Stimulated activated CD8-positive, alpha-beta memory T cell treated with anti-CD3 and anti-CD28 coated beads, Interleukin-15, amount 100 ng/mL, for 24 hours (primary cell): ENCODE measurements at places on chromosomes 2 and 18.

DNA sequence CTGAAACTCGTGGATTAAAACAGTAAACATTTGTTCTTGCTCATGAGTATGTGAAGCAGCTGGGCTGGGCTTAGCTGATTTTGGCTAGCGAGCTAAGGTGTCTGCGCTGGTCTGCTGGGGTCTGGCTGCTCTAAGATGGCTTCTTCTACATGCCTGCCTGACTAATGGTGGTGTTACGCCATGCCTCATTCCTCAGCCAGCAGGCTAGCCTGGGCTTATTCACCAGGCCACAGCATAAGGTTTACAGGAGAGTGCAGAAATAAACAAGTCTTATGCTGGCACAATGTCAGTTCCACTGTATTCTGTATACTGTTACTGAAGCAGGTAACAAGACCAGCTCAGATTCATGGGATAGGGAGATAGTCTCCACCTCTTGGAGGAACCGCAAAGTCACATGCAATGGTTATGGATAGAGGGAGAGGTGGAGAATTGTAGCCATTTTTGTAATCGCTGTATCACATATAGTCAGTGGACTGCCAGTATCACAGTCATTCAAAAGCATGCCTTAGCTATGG, 80.0 kb downstream of the RHBDD1 start:
- no peak for DNase-seq

GRCh38 chr2:119360423-119360966, 6.1 kb downstream of the C2orf76 start:
- no peak for DNase-seq

DNA sequence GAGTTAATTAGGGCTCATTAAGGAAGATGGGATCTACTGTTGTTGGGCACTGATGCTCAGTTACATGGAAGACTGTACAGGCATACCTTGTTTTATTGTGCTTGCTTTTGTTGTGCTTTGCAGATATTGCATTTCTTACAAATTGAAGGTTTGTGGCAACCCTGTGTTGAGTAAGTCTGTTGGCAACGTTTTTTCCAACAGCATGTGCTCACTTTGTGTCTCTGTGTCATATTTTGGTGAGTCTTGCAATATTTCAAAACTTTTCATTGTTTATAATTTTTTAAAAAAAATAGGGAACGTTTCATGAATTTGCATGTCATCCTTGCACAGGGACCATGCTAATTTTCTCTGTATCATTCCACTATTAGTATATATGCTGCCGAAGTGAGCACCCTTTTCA, 15.6 kb downstream of the PHLPP1 start:
- no peak for DNase-seq

GRCh38 chr2:65660340-65660739, 227.9 kb upstream of the SPRED2 start:
- DNase-seq = no peak

DNA sequence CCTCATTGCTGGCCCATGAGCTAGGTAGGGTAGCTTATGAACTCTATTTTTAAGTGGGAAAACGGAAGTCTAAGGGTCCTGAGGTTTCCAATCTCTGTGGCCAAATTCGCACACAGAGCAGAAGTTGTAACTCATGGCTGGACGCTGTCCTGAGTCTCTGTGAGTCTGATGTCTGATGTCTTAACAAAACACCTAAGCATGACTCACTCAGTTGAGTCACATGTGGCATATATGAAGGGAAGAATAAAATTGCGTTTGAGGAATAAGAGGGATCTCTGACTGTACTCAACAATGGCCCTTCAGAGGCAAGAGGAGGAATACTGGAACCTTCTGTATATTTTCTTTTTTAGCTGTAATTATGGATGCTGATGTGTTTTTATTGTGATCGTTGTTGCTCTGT, 569.7 kb downstream of the RIT2 start:
- no peak for DNase-seq

DNA sequence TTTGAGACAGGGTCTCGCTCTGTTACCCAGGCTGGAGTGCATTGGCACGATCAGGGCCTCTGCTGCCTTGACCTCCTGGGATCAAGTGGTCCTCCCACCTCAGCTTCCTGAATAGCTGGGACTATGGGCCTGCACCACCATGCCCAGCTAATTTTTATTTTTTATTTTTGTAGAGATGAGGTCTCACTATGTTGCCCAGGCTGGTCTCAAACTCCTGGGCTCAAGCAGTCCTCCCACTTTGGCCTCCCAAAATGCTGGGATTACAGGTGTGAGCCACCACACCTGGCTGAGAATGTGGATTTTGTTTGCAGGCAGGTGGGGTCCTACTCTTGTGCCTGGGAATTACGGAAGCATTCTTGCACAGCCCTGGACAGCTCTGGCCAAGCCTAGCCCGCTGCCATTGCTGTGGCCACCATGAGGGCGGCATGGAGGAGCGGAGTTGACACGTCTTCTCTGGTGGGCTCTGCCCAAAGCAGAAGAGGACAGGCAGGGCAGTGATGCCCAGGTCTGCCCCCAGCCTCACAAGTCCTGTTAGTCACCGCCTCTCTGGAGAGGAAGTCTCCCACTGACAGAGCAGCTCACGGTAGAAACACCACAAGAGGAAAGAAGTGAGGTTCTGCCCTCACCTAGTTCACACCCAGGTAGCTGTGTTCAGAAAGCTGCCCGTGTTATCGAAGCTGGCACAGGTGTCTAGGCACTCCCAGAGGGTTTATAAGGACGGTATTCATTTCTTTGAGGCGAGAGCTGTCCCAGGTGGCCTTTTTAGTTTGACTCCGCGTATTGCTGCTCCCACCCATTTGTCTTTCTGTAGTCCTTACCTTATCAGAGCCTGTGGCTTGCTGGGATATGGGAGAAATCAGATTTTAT, 46.2 kb downstream of the ARMC9 start:
- no peak for DNase-seq

- DNase-seq = no peak
These were observed at the start of gene CCDC178 for GRCh38 chr18:33440060-33441043. Gene CCDC178, minus strand, starts transcription at chr18:33440721. Its CDS starts 28,633 bp downstream, at chr18:33412088.

GRCh38 chr2:20930928-20931327, 108.0 kb upstream of the LDAH start:
- DNase-seq = no peak

- no peak for DNase-seq
These were observed 8.0 kb downstream of the COPS9 start for GRCh38 chr2:240127911-240128607.

GRCh38 chr2:29219374-29219773, 104.2 kb downstream of the CLIP4 start:
- no peak for DNase-seq

GRCh38 chr18:46211816-46212215, 107.6 kb downstream of the HAUS1 start:
- no peak for DNase-seq

- no peak for DNase-seq
These were observed 58.7 kb downstream of the ZNF516 start for GRCh38 chr18:76436342-76436741.

DNA sequence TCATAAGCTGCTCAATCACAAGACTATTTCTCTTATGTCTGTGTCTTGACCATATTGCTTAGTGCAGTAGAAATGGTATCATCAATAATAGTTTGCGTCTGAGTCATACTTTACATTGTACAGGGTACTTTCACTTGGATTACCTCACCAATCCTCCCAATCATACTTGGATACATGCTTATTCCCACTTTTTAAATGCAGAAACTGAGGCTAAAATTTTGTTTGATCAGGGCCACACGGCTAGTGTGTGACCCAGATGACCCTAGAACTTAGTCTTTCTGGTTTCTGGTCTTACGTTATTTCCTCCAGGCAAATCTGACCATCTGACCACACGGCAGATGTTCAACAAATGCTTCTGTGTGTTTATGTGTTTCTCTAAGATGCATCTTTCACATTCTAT, 23.8 kb upstream of the CCL20 start:
- no peak for DNase-seq

DNA sequence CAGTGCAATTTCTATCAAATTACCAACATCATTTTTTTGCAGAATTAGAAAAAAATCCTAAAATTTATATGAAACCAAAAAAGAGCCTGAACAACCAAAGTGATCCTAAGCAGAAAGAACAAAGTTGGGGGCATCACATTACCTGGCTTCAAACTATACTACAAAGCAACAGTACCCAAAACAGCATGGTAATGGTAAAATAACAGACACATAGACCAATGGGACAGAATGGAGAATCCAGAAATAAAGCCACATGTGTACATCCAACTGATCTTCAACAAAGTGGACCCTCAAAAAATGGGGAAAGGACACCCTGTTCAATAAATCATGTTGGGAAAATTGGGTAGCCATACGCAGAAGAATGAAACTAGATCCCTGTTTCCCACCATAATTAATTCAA, 245.7 kb upstream of the CTAGE1 start:
- DNase-seq = no peak

DNA sequence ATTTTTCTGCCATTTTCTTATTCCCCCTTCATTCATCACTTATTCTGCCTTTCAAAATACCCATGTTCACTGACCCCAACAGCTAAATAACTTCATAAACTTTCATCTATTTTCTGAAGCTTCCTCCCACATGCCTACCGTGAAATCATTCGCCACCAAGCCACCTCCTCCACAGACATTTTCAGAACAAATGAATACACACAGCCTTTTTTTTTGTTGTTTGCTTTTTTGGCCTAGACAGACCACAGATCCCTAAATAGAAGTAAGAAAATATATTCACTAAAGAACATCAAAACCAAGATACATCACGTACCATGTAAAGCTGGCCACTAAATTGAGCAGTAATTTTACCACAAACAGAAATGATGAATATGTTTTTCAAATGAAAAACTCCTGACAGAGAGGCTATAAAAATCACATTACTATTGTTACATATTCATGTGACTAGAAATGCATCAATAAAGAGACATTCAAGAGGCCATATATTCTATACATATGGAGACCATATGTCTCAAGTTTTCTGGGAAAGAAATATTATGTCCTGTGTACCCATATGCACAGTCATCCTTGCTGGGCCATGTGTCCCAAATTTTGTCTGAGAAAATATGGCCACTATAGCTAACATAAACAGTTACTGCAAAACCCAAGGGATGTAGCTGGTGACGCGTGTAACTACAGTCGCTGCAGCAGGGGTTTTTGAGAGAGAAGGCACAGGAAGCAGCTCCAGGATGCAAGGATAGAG, 200.3 kb downstream of the FBXO15 start:
- no peak for DNase-seq

DNA sequence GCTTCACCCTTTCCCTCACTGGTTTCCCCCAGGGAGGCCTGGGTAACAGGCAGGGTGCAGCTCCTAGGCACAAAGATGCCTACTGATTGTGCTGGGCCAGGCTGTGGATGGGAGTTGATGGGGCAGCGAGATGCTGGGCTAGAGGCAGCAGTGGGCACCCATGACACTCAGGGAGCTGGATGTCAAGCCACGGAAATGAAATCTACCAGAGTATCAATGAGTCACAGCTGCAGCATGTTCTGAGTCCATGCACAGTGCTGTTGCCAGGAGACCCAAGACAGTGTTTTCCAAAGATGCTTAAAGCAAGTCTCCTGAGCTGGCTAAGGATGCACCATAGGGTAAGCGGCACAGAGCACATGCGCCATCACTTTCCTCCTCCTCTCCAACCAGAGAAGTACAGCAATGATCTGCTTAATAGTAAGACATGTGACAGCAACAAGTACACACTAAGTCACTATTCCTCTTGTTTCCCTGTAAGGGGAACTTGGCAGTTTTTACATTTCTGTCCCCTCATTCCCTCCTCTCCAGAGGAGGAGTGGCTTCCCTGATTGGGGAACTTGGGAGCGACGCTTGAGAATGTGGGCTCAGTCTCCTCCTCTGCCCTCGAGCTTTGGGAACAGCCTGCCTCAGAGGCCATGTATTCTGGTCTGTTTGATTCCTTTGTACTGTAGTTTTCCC, 57.2 kb downstream of the CDC42EP3 start:
- no peak for DNase-seq
